ENCODE measurements at places on chromosomes 3 and 15.
A peak's percentile ranks its signal among the peaks of the same experiment; 100 is the strongest.

- DNase-seq: no peak
Measured at GRCh38 chr3:156135921-156136638, 15.7 kb downstream of the KCNAB1 start.

DNA sequence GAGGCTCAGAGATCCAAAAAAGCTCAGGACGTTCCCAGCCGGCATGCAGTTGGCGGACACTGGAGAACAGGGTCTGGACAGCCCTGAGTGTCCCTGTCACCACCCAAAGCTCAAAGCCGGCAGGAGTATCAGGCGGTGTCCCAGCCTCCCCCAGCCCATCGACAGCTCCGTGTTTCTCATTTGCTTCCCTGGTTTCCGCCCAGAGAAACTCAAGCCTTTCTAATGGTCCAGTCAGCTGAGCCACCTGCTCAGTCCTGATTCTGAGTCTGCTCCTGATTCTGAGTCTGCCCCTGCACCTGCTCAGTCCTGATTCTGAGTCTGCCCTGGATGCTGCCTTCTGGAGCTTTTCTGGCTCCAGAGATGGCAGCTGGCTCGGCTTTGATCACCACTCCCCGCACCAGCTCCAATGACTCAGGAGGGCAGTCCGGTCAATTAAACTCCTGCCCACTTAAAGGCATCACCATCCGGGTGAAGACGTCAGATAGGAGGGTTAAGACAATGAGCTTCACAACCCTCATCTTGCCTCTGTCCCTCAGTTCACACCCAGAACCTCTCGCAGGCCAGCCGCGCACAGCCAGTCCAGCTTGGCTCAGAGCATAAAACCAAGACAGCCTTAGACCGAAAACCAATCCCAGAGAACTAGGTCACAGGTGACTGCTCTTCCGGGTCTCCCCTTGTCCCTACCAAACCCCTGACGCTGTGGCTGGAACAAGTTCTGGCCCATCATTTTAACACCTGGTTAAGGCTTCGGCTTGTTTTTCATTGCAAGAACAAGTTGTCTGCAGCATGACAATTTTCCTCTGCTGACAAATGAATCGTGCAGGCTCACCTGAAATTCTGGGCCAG lies 6.8 kb downstream of the PCSK6 start:
- DNase-seq: no peak

DNA sequence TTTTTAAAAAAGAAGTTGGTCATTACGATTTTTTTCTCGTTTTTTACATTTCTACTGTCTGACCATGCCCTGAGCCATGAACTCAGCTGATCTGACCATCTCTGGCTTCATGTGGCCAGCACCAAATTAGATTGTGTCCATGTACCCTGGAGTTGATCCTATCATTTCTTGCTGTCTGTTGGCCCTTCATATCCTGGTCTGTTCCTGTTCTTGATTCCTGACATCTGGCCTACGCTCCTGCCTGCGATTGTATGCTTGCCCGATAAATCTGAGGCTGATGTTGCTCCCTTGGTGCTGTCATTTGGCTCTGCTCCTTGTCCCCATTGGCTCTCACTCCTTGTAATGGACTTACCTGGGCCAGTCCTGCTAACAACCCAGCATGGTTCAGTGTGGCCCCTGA lies 89.8 kb upstream of the IGSF10 start:
- DNase-seq: no peak

DNA sequence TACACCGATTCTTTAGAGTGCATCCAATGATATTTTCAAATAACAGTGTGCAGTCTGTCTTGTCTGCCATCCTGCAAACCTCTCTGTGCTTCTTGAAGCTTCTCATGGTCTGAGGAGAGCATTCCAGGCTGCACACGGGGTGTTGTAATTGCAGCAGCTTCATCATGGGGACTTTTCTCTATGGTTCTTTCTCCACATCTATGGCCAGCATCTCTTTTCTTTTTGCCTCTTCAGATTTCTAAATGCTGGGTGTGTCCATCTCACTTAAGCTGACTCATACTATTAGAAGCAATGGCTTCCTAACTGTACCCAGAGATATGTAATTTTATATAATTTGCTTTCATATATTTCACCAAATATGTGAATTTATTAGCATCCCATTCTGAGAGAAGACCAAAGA lies 63.8 kb upstream of the EPHB3 start:
- DNase-seq: no peak

GRCh38 chr3:51343918-51344687 lies 41.0 kb upstream of the MANF start:
- DNase-seq: no peak

GRCh38 chr3:191227541-191227940 lies 28.5 kb downstream of the OSTN start:
- DNase-seq: no peak

DNA sequence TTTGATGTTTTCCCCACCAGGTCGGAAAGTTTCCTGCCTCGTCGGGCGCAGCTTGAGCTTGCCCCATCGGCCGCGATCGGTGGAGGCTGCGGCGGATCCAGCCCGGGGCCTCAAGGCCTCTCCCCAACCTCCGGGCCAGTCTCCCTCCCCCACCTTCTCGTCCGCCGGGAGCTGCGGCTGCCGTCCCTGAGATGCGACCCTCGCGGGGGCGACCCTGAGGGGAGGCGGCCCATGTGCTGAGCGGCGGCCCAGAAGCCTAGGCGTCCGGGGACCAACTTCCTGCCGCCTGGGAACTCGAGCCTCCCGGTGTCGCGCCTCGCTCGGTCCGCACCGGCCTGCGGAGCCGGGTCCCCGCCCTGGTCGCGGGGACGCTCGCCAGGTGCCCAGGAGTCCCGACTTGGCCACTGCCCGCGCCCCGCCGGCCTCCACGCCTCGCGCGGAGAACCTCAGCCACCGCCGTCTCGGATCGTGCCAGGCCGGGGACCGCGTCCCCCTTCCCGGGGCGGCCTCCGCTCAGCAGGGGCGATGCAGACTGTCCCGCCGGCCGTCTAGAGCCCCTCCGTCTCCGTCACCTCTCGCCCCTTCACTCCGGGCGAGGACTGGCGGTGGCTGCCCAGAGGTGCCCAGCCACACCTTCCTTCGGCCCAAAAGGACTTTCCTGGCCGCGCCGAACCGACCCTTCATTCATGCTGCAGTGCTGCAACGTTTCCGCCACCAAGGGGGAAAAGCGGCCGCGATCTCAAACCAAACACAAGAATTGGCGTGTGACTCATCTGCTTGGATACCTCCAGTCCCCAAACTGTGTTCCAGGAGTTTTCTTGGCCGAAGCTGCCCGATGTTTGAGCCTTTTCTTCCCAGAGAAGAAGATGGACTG lies 656 bp downstream of the SLMAP start:
- DNase-seq: no peak

DNA sequence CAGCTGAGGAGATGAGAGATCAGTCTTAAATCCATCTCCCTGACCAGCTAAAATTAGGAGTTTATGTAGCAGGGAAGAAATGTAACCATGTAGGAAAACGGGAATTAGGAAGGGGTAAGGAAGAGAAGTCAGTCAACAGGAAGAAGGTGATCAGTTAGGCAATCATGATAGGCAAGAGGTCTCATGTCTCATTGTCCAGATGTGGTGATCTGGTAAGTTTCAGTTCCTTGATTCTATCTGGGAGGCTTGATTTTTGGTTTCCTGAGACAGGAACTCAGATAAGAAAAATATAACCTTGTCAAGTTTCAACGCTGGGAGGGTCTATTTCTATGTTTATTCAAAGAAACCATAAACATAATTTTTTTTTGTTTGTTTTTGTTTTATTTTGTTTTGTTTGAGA lies 40.3 kb upstream of the TBC1D5 start:
- no peak for DNase-seq

DNA sequence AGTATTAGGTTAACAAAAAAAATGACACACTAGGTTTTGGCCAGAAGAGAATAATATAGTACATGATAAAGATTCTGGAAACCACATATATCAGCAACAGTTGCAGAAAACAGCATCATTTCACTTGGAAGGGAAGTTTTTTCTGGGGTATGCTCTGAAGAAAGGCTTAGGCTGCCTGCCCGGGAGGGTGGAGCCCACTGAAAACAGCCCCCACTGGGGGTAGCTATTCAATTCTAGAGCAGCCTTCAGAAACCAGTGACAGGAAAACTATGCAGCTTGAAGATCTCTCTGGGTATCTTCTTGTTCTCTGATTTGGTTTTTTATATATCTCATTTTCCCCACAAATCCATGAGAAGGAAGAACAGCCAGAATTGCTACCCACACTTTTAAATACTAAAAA lies 43.2 kb downstream of the ZMAT3 start:
- no peak for DNase-seq

- DNase-seq: no peak
Measured at GRCh38 chr3:126659915-126660886, 5.3 kb upstream of the TXNRD3 start.

GRCh38 chr3:178336336-178336735 lies 199.9 kb upstream of the KCNMB2 start:
- no peak for DNase-seq

GRCh38 chr15:26702381-26702780 lies 70.5 kb downstream of the GABRB3 start:
- DNase-seq: no peak

GRCh38 chr15:99628374-99629001 lies 62.7 kb downstream of the MEF2A start:
- no peak for DNase-seq

DNA sequence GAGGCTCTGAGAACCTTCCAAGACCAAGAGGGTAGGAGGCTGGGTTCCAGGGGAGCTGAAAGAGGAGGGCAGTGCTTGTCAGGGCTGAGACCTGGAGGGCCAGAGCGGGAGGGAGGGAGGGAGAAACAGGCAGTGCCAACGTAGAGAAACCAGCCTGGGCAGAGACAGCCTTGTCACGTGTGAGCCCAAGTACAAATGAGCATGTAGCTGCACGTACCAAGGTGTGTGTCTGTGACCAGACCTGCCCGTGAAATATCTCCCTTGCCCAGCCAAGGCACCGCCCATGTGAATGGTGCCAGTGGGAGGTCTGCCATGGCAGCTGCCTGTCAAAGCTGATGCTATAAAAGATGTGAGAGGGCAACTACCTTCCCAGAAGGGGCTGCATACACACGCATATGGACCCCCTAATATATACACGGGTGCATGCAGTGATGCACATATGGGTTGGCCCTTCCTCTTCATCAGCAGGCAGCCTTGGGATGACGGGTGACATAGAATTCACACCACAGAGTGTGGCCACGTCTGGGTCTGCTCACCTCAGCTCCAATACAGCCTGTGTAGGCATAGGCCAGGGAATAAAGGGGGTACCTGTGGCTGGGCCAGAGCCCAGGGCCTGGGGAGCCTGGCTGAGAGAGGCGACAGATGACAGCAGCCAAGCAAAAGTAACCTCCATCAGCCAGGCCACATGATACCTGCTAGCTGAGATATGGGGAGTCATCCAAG lies 7.8 kb upstream of the CTDSPL start:
- DNase-seq: no peak

DNA sequence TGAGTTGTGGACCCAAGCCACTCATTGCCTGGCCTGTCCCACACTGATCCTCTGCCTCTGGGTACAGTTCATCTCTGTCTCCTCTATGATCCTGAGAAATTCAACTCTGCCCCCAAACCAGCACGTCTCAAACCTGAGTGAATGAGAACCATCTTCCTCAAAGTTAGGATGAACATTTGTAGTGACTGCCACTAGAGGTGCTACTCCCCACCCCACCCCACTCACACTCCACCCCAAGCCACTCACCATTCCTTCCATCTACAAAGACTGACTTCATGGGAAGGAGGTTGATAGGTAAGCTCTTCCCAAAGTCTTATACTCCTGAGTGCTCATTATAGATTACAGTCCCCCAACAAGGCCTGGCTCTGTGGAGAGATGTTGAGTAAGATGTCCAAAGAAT lies 43.8 kb downstream of the NEK10 start:
- DNase-seq: no peak

GRCh38 chr3:102034639-102035451 lies 185.5 kb downstream of the NFKBIZ start:
- no peak for DNase-seq

DNA sequence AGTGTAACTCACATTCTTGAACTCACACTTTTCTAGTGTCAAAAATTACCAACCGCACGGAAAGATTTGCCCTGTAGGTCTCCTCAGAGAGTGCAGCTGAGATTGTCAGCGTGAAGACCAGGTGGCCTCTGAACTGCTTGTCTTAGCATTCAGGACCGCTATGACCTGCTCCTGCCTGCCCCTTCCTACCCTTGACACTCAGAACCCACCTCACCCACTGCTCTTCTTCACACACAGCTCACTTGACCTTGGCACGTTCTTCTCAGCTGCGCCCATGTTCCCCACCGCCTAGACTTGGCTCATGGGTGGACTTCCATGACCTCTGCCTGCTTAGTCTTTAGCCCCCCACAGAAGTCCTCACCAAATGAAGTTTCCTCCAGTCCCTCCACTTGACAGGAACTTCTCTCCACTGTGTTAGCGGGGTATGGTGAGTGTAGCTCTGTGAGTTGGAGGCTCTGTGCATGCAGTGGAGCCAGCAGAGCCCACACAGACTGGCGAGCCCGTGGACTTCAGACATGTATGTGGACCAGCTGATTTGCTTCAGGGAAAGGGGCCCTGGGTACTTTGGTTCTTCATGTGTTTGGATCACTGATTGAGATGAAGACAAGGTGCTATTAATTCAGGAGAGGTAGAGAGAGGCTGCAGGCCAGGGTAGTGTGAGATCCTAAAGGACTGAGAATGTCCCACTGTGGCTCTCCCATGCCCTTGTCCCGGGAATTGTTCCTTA lies 221.3 kb downstream of the OPA1 start:
- no peak for DNase-seq

GRCh38 chr15:52780172-52780980 lies 9.8 kb downstream of the ONECUT1 start:
- DNase-seq: peak; percentile 20

DNA sequence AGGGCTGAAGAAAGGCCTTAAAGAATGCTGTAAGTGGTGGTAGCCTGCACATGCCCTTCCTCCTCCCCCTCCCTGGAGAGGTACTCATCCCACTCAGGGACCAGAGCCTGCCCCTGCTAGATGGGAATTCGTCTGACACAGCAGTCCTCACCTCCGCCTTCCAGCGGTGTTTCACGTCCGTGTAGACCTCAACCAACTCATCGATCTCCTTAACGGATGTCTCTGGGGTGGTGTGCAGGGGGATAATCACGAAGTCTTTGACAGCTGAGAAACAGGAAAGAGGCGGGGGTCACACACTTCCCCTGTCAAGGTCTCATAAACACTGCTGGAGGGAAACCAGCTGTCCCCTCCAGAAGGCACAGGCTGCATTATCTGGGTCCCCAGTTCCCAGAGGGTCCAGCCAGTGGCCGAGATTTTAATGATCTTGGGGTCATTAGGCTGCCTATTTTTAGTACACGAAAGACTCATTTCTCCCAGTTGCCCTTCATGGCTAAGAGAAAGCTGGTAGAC lies 9.9 kb downstream of the DNASE1L3 start:
- DNase-seq: no peak

All from stimulated activated CD8-positive, alpha-beta memory T cell treated with anti-CD3 and anti-CD28 coated beads, Interleukin-7, amount 100 ng/mL, for 1 hour (primary cell).